ENCODE measurements at places on chromosomes 1 and 21.

GRCh38 chr1:175887981-175888428 is 144.6 kb upstream of the TNR start:
- peak; percentile 55 for DNase-seq

DNA sequence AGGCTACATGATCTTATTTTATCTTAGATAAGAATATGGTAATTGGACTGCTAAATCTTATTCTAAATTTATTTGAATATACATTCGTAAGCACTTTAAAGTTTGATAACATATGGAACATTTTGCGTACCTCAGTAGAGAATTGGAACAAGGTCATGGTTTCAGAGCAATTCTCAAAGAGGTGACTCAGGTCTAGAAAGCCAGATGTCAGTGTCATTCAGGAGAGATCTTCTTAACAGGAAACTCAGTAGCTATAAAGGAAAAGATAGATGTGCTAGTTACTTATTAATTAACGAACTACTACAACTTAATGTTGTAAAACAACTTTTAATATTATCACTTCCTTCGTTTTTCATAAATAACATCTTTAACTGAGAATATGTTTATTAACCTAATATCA is 142.5 kb downstream of the USP25 start:
- no peak for DNase-seq

DNA sequence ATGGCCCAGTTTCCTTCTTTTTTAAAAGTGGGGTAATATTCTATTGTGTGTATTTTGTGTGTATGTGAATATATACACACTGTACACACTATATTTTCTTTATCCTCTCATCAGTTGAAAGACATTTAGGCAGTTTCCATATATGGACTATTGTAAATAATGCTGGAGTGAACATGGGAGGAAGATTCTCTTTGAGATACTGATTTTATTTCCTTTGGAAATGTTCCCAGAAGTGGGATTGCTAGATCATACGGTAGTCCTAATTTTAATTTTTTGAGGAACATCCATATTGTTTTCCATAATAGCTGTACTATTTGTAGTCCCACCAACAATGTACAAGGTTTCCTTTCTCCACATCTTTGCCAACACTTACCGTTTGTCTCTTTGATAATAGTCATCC is 51.0 kb downstream of the F3 start:
- DNase-seq = no peak

- DNase-seq = no peak
These were observed 25.0 kb downstream of the TTC39A start for GRCh38 chr1:51305371-51305823.

DNA sequence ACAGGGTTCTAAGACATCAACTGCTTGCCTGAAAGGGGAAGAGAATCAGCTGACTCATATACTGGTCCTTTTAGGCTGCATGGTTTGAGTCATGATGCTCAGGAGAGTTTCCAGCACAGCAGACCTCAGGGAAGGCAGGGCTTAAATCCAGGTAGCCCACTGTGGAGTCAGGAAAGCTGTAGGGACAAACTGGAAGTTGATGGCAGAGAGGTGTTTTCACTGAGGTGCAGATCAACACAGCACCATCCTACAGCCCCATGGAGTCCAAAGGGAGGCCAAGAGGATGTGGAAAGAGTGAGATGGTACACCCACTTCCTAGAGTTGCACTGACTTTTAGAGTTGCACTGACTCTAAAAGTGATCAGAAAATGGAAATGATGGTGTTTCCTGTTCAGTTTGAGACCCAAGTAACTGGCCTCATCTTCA is 252.4 kb upstream of the DUSP10 start:
- no peak for DNase-seq
